ENCODE measurements at places on chromosomes 1 and 21.

DNA sequence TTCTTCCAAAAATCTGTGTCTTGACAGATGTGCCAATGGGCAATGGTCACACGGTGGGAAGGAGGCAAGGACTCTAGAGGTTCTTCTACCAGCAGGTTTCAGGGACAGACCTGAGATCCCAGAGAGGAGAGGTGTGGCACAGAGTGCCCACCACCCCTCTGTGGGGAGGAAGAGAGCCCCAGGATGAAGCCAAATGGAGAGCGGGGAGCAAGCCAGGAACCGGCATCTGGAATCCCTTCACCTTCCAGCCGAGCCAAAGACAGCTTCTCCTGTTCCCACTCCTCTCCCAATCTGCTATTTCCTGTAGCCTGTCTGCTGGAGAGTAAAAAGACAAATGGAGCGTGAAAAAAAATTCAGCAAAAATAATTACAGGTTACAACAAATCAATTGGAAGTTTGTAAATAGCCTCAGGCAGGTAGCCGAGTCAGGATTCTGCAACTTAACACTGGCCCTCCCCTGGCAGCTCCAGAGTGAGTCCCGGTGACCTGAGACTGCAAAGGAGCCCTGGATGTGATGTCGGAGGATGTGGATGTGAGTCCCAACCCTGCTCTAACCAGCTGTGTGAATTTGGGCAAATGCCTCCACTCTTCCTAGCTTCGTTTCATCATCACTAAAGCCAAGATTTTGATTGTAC is 45.4 kb upstream of the LRRN2 start:
- DNase-seq = no peak

DNA sequence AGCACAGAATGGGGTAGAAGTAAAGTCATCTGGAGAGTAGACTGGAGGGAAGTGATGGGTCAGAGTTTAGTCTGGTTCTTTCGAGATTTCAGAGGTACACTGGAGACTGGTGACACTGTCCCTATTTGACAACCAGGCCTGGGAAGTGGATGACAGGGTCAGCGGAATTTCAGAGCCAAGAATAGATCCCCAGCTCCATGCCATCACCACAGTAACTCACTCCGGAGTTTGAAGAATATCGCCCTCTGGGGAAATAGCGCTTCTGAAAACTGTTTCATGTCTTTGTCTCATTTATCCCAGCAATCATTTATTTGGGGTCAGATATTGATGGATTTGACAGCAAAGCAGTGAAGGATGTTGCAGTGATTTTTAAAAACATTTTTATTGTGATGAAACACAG is 7.6 kb upstream of the NFASC start:
- no peak for DNase-seq

DNA sequence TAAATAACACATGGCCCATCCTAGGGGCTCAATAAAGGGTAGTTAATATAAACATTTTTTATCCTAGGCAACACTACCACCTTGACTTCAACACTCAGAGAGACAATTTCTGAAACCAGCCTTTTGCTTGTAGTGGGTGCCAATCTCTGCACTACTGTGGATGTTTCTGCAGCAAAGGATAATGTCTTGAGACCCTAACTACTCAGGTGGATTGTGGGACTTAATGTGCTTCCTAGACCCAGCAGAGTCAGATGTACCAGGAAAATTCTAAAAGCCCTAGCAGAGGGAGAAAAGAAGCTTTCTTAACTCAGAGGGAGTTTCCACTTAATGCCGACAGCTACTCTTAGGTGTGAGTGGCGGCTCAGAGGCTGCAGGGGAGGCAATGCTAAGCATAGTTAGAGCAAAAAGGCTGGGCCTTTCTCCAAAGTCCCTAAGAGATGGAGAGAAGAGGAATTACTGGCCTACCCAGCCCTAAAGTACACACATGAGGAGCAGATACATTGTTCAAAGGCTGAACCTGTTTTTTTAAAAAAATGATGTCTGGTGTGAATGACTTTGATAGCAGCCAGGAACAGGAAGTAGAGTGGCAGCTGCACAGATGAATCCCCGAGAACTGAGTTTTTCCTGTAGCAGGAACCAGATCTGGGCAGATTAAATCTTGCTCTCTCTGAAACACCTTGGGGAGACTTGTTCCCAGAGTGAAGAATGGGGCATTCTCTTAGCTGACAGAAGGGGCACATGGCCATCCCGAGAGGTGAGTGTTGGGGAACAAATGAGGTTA is 33.5 kb upstream of the ABCD3 start:
- DNase-seq = no peak

GRCh38 chr1:225865514-225865913 is 16.7 kb downstream of the TMEM63A start:
- DNase-seq = no peak

DNA sequence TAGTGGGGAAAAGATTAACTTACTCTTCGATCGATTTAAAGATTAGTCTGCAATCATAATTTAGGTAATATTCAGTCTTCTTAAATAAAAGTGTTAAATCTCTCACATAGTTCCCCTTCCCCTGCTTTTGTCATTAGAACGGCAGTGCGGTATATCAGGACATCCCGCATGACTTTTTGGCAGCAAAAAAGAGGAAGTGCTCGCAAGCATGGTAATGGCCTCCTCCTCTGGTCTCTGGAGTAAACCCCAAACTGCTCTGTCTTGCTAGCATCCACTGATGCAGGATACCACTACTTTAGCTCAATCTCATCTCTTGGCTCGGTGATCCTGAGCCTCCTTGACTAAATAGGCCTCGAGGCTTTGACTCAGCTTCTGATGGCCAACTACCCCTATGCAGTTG is 78.7 kb upstream of the VAV3 start:
- no peak for DNase-seq

DNA sequence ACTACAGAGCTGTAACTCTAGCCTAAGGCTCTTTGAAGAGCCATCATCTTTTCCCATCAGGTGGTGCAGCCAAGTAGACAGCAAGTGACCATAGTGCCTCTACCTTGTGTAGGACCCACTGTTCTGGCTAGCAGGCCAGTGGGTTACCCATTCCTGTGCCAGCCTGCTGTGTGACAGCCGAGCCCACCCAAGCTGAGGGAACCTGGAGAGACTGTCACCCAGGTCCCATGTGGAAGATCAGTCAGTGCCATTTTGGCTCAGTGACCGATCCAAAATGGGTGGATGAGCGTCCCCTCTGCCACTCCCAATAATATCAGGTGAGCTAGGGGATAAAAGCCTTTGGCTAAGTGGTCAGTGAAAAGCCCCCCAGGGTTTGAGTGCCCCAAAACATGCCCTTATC is 417.9 kb downstream of the MATN1 start:
- no peak for DNase-seq

- no peak for DNase-seq
These were observed 31.3 kb downstream of the STUM start for GRCh38 chr1:226579781-226580323.

DNA sequence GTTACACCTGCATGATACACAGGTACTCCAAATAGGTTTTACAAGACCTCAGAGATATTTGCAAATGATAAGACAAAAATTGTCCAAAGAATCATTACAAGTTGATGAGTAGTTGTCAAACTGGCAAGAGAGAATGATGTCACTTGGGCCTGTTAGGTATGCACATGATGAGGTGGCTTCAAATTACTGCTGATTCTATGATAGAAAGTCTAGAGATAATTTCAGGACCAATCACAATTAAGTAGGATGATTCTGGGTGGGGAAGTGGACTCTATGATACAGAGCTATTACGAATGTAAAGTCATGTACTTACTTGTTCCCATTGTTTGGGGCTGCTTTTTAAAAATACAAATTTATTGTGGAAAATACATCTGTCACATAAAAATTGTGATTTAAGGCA is 5.2 kb upstream of the SPRR1B start:
- no peak for DNase-seq

- peak; percentile 34 for DNase-seq
These were observed at the start of gene CCSAP for GRCh38 chr1:229342656-229343569. Gene CCSAP (minus strand): TSS chr1:229343047. CDS start chr1:229342465, 582 bp downstream.

GRCh38 chr21:33136847-33137502 is 67.0 kb downstream of the OLIG1 start:
- DNase-seq = no peak

- no peak for DNase-seq
These were observed 156.9 kb upstream of the DPYD start for GRCh38 chr1:98077691-98078090.

DNA sequence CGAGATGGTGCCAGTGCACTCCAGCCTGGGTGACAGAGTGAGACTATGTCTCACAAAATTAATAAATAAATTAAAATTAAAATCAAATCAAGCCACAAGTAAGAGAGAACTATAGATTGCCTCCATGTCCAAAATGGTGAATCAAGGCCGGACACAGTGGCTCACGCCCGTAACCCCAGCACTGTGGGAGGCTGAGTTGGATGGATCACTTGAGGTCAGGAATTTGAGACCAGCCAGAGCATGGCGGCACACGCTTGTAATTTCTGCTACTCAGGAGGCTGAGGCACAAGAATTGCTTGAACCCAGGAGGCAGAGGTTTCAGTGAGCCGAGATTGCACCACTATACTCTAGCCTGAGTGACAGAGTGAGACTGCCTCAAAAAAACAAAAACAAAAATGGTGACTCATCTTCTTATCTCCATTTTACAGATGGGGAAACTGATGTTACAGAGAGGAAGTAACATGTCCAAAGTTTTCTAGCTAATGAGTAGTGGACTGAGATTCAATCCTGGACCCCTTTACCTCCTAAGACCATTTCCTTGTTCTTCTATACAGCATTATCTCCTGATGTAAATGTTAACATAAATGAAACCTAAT is 99.0 kb upstream of the HNRNPU start:
- DNase-seq = no peak

DNA sequence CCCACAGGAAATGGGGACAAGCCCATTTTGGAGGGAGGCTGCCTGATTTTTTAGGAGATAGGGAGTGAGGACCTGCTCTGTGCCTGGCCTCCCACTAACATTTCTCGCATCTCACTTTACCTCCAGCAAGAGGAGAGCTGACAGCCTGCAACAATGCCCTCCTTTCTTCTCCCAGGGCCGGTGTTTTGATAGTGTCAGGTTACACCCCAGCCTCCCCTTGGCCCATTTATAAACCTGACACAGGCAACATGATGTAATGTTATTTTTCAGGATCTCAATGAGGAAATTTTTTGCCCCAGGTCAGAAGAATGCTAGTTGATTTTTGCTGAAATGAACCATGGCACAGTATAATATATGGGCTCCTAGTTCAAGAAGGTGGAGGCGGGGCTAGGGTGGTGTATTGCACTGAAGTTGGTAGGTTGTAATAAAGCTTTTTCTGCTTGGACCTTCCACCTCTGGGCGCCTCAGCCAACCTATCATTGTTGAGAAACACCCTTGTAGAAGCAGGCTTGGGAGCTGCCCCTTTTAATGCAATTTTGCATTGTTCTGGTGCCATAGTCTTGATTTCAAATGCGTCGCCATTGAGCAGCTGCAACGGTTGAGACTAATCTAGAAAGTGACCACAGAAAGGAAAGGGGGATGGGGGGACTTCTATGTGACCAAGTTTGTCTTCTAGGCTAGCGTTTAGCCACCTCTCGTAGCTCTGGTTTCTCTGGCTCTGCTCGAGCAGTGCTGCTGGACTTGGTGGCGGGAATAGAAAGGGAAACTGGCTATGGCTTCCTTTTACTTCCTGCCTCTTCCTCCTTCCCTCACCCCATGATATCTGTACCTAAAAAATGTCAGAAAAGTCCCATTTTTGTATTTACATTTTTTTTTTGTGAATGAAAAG is 53.0 kb downstream of the PBX1 start:
- DNase-seq = no peak

- DNase-seq = no peak
These were observed 1640.2 kb upstream of the PRMT6 start for GRCh38 chr1:105416261-105416660.

- DNase-seq = no peak
These were observed 23.1 kb downstream of the EIF2D start for GRCh38 chr1:206589206-206589605.

All from stimulated activated CD4-positive, alpha-beta T cell treated with anti-CD3 and anti-CD28 coated beads, Interleukin-15, amount 100 ng/mL, for 1 hour (primary cell).